ENCODE measurements at places on chromosomes 11 and 22. TPM values are rescaled to one million over a fixed set of nuclear protein-coding genes. Genes with fewer than 3 reads are reported as not detected.
A peak's percentile ranks its signal among the peaks of the same experiment; 100 is the strongest.

DNA sequence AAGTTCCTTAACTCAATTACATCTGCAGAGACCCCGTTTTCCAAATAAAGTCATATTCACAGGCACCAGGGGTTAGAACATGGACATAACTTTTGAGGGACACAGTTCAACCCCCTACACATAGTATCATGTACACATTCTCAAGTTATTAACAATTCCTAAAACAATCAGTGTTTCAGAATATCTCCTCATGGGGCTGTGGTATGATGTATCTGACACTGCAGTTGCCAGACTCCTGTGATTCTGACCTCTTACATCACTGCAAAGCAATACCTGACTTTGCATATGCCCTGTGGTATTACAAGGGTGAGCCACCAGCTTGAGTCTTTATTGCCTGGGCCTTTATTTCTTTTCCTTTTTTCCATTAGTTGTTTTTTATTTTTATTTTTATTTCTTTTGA lies 141.7 kb downstream of the COMMD9 start:
- no peak for DNase-seq

DNA sequence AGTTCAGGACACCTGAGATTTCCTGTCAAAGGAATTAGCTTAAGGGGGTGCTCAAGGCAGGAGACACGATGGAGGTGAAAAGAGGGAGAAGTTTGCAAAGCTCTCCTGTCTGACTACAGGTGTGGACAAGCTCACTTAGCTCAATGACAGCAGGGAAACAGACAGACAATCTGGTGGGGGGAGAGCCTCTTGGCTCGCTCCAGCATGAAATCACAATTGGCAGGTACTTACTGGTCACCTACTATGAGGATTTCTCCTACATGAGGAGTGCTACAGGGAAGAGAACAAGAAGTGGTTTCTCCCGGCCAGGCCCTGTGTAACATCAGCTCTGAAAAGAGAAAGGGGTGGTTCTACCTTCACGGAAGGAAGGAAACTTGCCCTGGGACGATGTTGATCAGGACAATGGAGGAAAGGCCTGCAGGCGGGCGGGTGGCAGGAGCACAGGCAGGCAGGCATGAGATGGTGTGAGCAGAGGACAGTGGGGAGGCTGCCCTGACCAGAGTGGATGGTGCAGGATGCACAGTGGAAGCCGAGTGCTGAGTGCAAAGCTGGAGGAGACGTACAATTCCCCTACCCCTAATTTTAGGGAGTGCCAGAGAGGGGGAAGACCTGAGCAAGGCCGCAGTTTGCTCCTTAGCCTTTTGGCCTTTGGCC lies 57.9 kb upstream of the CRTAM start:
- DNase-seq = no peak

GRCh38 chr11:128412847-128413791 lies 174.2 kb downstream of the ETS1 start:
- no peak for DNase-seq

GRCh38 chr11:63504933-63505586 lies 824 bp upstream of the LGALS12 start:
- no peak for DNase-seq

MMP27 gene
- total RNA-seq = not detected

GRCh38 chr11:78350646-78351165 lies 66.9 kb downstream of the GAB2 start:
- no peak for DNase-seq

GRCh38 chr11:63616953-63617352 lies 2.7 kb upstream of the PLAAT3 start:
- no peak for DNase-seq

MIOX gene
- not detected for total RNA-seq

DNA sequence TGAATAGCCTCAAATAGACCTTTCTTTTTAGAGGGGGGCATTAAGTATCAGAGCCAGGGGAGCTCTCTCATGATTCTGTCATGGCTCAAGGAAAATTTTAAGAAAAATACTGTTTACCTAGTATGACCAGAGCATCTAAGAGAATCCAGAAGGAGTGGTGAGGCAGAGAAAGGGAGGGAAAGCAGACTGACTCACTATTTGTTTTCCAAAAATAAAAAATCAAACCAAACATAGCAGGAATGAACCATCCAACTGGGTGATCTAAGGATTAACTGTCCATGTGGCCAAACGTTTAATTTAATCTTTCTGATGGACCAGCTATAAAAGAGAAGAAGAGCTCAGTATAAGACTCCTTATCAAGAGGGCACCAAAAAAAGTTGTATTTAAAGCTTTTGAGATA lies 70.8 kb downstream of the GAB2 start:
- DNase-seq = no peak

AP5B1 gene
- 51.8 TPM for total RNA-seq

GRCh38 chr11:113484223-113484622 lies 9.0 kb upstream of the DRD2 start:
- no peak for DNase-seq

TM7SF2 gene
- 22.1 TPM for total RNA-seq

- DNase-seq = peak; percentile 89
Measured at GRCh38 chr22:46043816-46044620, 67.1 kb upstream of the WNT7B start.

GRCh38 chr11:46972343-46972742 lies 35.8 kb downstream of the CSTPP1 start:
- no peak for DNase-seq

- DNase-seq = peak; percentile 41
Measured at GRCh38 chr22:37207981-37208380, 4.3 kb downstream of the SSTR3 start.

- DNase-seq = no peak
Measured at GRCh38 chr22:46963672-46964545, 201.5 kb downstream of the TBC1D22A start.

GRCh38 chr11:126167488-126167887 lies 44.0 kb downstream of the RPUSD4 start:
- DNase-seq = no peak

DEUP1 gene
- not detected for total RNA-seq

DNA sequence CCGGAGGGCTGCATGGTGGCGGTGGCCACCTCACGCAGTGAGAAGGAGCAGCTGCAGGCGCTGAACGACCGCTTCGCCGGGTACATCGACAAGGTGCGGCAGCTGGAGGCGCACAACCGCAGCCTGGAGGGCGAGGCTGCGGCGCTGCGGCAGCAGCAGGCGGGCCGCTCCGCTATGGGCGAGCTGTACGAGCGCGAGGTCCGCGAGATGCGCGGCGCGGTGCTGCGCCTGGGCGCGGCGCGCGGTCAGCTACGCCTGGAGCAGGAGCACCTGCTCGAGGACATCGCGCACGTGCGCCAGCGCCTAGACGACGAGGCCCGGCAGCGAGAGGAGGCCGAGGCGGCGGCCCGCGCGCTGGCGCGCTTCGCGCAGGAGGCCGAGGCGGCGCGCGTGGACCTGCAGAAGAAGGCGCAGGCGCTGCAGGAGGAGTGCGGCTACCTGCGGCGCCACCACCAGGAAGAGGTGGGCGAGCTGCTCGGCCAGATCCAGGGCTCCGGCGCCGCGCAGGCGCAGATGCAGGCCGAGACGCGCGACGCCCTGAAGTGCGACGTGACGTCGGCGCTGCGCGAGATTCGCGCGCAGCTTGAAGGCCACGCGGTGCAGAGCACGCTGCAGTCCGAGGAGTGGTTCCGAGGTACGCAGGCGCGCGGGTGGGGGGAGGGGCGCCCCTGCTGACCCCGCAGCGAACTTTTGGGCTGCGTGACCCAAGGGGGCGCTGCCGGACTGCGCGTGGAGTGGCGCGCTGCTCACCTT lies 670 bp downstream of the NEFH start:
- DNase-seq = no peak

Measured in mesenteric fat pad (tissue), 1 donor.